Activated T-helper 17 cell treated with anti-CD3 and anti-CD28 coated beads, Interleukin-2, amount 50 U/mL, for 72 hours (primary cell): ENCODE measurements at places on chromosomes 1 and 21.
A peak's percentile ranks its signal among the peaks of the same experiment; 100 is the strongest.

- ATAC-seq = peak; percentile 99
These were observed 45.6 kb downstream of the IRF2BP2 start for GRCh38 chr1:234564035-234565029.

- ATAC-seq = no peak
These were observed 266.6 kb upstream of the C1orf174 start for GRCh38 chr1:4166713-4167112.

- no peak for ATAC-seq
These were observed 18.0 kb upstream of the HSD3B2 start for GRCh38 chr1:119396982-119397381.

DNA sequence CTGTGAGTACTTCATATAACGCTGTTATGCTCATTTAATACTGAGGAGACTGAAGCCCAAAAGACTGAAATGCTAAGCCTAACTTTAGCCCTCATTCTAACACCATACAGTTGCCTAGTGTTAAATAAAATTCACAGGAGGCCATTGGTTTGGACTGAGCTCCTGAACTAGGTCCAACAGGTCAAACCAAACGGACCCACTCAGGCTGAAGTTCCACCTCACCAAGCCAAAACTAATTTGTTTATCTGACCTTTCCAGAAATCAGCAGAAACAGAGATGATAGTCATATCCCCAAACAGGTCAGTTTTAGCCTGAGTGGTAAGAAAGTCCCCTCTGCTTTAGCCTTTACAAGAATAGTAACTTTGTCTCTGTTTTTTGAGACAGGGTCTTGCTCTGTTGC, 311.3 kb upstream of the ZP4 start:
- no peak for ATAC-seq

DNA sequence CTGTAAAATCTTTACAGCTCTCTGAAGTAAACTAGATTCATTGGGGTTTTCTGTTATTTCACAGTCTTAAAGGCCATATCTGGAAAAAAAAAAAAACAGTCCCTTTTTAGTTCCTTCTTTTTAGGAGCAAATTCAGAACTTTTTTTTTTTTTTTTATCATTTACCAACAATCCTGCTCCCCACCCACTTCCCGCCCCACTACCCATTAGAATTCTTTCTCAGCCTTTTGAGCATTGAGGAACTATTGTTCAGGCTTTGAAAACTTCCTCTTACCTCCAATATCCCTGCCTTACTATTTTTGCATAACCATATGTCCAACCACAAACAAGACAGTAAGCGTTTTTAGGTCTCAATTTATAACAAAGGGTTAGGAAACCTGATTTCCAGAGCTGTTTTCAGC, 330.1 kb downstream of the PLPP3 start:
- no peak for ATAC-seq
